Activated T-cell treated with anti-CD3 and anti-CD28 coated beads for 48 hours (primary cell): ENCODE measurements at places on chromosomes 6 and 20.

DNA sequence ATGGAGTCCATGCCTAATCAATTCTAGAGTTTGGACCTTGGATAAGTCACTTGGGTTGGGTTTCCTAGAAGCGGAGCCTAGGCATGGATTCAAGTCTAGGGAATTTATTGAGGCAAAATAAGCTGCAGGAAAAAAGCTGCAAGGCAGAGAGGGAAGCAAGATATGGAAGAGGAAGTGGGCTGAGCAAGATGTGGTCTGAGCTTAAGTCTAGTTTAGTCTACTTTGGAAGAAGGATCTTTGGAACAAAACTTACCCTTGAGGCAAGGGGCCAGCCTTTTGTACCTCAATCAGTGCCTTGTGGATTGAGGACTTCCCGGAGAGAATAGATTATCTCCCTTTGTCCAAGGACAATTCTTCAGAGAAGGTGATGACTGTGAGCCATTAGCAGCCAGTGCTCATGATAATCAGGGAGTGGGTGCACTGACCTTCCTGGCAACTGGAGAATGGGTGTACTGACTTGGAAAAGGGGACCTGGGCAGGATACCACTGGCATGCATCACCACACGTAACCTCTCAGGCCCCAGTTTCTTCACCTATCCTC lies 10.9 kb downstream of the ZSCAN9 start:
- DNase-seq: no peak

DNA sequence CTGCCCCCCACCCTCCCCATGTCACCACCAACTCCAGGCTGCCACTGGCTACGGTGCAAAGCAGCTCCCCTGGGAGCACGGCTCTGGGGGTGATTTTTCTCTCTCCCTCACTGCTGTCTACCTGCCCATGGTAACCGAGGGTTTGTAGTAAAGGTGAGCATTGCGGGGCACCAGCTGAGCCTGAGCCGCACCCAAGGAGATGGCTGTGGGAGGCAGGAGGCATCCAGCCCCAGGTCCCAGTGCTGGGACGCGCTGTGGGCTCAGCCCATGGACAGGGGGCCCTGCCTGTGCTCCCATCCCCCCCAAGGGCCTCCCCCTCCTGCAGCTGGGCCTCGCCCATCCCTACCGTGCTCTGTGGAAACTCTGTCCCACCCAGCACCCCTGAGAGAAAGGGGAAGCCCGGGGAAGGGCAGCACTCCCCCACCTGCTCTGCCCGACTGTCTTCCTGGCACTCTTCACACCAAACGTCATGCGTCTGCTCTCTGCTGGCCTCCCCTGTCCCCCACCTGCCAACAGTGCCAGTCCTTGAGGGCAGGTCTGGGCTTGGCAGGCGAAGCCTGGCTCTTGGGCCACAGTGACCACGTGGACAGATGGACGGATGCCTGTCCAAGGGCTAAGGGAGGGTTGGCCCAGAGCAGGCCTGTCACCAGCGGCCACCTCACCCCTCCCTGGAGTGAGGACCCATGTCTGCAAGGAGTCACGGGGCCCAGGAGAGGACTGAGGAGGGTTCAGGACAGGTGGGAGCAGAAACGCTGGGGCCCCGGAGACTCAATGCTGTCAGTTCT lies 3.8 kb upstream of the CHRNA4 start:
- no peak for DNase-seq

DNA sequence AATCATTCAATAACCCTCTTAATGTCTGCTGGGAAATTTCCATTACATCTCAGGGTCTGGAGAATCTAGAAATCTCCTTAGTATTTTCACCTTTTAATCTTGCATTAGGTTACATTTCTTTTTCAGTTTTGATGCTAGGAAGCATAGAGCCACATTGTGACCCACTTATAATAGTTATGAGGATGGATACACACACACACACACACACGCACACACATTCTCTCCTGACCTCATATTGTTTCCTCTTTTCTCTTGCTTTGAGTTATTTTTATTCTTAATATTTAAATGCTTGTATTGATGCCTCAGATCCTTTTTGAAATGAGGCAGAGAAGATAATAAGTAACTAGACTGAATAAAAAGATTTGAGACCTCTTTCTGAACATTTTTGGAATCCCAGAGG lies 128.4 kb downstream of the KLHL32 start:
- DNase-seq: no peak

- DNase-seq: no peak
Observed at GRCh38 chr6:140494321-140495108, 1120.1 kb upstream of the CITED2 start.

GRCh38 chr20:62894261-62894660 lies 32.0 kb downstream of the DIDO1 start:
- DNase-seq: no peak

DNA sequence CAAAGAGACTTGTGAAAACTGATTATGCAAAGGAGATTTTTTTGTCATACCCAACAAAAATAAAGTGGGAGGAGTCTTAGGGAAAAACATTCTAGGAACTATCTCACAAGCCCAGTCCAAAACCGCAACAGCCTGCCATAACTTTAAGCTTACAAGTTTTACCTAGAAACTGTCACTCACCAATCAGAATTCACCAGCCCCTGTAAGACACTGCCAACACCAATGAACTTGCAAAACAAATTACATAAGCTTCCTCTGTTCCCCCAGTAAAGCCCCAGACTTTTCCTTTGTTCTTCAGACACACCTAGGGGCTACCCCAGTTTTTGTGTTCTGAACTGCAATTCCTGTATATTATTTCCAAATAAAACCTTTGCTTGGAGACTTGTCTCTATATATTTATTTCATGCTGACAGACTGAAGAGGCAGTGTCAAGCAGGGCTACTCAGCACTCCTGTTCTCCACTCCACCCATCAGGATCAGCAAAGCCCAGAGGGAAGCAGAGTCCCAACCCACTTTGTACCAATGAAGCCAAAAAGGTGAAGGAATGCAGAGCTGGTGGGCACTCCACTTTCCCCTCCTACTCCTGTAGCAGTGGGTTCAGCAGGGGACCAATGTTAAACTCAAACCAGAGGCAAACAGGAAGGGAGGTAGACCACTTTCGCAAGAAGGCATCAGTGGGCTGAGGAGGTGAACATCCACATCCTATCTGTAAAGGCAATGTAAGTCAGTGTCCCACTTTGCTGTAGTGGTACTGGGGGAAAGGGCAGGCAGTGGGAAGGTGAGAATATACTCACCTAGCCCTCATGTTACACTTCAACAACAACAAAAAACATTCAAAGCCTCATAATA lies 142.5 kb upstream of the RUNX2 start:
- no peak for DNase-seq

- DNase-seq: no peak
Observed at GRCh38 chr6:32865724-32866443, 11.9 kb downstream of the PSMB9 start.

DNA sequence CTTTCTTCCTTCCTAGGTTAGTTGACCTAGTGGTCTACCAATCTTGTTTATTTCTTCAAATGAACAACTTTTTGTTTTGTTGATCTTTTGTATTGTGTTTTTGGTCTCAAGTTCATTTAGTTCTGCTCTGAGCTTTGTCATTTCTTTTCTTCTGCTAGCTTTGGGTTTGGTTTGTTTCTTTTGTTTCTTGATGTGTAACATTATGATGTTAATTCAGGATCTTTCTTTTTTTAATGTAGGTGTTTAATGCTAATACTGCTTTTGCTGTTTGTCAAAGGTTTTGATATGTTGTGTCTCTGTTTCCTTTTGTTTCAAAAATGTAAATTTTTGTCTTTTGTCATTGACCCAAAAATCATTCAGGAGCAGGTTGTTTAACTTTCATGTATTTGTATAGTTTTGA lies 65.7 kb downstream of the ZC2HC1B start:
- no peak for DNase-seq

- DNase-seq: no peak
Observed at GRCh38 chr6:31718265-31718664, 3.1 kb downstream of the LY6G6D start.

- DNase-seq: no peak
Observed at GRCh38 chr6:167292301-167293087, 1.4 kb downstream of the UNC93A start.

- no peak for DNase-seq
Observed at GRCh38 chr20:48526936-48527335, 300.9 kb downstream of the PREX1 start.

DNA sequence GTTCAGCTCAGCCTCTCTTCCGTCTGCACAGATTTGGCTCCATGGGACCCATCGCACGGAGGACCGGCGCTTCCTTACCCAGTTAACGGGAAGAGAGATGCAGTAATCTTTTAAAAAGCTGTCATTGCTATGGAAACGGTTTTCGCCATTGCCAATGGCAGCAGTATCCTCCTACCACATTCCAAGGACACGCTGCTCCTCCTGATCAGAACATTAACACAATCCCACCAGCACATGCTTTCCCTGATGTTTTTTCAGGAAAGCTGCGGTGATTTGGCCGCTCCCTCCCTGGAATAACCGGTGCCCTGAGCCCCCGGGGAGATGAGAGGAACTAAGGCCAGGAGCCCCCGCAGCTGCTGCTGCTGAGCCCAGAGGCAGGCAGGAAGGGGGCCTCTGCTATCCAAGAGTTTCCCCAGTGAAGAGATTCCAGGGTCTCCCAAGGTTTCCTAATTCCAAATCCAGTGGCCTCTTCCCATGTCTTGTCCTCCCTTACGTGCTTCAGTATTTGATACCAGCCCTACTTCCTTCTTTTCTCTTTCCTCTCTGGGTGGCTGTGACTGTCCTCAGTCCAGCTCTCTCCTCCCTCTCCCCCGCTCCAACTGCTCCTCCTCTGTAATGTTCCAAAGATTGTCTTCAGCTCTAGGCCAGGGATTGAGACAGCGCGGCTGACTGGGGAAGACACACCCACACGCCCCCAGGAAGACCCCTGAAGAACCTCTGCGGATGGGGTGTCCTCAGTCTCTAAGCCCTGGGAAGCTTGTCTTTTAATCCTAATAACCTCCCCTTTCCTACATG lies 2.6 kb downstream of the BNIP5 start:
- no peak for DNase-seq

DNA sequence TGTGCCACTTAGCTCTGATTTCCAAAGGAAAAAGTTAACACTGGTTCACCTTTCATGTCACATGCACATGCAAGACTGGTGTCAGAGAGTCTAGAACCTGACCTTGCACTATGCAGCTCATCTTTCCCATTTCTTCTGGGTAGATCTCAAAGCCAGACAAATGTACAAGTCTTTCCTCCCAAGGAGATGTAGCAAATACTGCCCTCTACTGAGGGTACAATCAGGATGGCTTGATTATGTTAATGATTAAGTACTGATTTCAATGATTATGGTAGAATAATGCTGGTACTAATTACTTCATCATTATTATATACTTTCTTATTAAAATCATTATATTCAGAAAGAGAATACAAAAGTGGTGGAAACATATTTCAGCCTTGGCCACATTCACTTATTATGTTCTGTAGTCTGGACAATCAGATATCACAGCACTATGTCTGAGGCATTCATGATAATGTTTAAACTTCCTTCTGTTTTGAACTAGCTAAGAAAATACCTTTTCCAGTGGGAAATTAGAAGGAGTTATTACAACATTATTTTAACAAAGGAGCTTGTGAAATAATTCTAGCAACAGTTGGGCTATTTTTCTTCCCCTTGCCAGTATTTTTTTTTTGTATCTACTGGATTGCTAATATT lies 68.5 kb upstream of the FOXO3 start:
- DNase-seq: no peak

GRCh38 chr6:159068904-159069578 lies 24.2 kb upstream of the TAGAP start:
- no peak for DNase-seq

DNA sequence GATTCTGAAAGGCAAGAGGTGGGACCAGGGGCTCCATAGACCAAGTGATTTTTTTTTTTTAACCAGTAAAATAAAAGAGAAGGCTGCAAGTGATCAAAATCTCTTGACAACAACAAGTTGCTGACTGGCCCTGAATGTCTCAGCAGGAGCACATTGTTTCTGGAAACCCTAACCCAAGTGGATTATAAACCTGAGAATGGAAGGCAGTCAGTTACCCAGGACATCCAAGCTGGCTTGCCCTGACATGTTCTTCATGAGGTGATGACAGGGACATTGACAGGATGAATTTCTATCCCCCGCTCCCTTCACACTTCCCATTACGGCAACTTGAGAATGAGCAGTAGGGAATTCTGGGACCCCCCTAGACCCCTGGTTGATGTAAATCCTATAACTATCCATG lies 49.6 kb upstream of the RIPOR2 start:
- DNase-seq: no peak

- DNase-seq: no peak
Observed at GRCh38 chr6:150857062-150857944, 8.2 kb upstream of the MTHFD1L start.

DNA sequence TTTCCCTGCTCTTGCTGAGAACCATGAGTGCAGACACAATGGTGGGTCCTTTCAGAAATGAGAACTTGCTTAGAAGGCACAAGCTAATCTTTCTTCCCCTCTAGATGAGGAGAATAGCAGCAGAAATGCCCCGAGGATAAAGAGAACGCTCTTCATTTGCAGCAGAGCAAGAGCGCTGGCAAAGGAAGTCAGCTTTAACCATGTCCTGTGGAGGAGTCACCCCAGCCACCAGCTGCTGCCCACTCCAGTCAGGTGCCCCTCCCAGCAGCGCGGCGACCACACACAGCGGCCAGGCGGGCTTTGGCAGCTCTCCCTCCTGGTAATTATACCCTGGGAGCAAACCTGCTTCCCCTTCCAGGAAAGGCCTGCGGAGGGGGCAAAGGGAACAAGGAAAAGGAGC lies 42.4 kb upstream of the EMILIN3 start:
- DNase-seq: no peak

GRCh38 chr6:31683591-31683990 lies 2.7 kb upstream of the LY6G5C start:
- DNase-seq: no peak

GRCh38 chr20:48901326-48901725 lies 20.2 kb upstream of the ARFGEF2 start:
- no peak for DNase-seq

- no peak for DNase-seq
Observed at GRCh38 chr6:56848105-56848504, 106.8 kb upstream of the BEND6 start.

DNA sequence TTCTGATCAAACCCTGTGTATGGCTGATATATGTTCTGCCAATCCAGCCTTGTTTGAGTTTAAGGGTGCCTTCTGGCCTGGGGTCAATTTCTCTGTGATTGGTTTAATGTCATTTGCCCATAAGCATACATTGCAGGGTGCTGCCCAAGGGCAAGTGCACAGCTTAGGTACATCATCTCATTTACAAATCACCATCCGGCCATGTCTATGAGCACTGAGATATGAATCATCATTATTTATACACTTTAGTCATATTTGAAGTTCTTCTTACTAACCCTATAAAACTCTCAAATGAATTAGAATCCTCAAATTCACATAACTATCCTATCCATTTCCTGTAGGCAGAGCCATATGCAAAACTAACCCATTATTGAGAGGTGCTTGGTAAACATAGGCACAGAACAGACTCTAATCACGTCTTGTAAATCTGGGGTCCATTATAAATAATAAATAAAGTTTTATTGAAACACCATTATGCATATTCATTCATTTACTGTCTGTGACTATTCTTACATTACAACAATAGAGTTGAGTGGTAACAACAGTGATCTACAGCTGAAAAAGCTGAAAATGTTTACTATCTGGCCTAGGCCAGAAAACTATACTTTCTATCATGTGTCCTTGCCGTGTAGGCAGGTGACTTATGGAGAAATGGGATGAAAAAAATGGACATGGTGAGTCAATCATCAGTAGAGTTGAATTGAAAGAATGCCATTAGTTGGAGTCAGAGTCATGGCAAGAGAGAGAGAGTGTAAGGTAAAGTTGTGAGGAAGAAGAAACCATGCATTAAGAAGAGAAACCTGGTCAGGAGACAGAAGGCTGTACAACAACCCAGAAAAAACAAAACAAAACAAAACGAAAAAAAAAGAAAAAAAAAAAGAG lies 25.0 kb downstream of the KCNQ5 start:
- DNase-seq: no peak

GRCh38 chr20:63790572-63791168 lies 40.4 kb downstream of the ZBTB46 start:
- no peak for DNase-seq

- no peak for DNase-seq
Observed at GRCh38 chr6:128307671-128308070, 212.7 kb downstream of the PTPRK start.
